ENCODE measurements at places on chromosomes 5 and 9.

DNA sequence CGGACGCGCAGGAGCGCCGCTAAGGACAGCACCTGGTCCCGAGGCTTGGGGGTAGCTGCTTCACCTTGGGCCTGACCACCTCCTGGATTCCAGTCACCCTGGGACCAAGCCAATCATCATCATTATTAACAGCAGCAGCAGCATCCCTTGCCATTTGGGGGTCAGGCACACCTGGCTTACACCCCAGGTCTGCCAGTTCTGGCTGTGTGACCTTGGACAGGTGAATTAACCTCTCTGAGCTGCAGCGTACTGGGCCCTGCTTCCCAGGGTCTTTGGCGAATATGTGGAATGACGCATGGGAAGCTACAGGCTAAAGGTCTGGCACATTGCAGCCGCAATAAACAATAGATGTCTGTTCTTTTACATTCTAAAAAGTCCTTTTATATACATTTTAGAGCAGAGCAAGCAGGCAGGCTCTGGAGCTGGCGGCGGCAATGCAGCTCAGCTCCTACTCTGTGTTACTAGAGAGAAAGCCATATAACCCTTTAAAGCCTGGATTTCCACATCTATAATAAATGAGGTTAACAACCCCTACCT is 97.8 kb upstream of the CPLX2 start:
- no peak for DNase-seq

- DNase-seq: no peak
Measured at GRCh38 chr9:138077898-138078540, 200.4 kb downstream of the CACNA1B start.

DNA sequence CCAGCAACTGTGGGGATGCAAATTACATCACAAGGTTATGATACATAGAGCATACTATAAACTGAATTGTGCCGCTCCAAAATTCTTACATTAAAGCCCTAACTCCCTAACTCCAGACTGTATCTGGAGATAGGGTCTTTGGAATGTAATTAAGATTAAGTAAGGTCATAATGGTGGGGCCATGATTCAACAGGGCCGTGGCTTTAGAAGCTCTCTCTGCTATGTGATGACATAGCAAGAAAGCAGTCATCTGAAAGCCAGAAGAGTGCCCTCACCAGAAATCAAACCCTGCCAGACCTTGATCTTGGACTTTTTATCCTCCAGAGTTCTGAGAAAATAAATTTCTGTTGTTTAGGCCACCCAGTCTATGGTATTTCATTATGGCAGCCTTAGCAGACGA is 123.9 kb downstream of the FBXL17 start:
- no peak for DNase-seq

DNA sequence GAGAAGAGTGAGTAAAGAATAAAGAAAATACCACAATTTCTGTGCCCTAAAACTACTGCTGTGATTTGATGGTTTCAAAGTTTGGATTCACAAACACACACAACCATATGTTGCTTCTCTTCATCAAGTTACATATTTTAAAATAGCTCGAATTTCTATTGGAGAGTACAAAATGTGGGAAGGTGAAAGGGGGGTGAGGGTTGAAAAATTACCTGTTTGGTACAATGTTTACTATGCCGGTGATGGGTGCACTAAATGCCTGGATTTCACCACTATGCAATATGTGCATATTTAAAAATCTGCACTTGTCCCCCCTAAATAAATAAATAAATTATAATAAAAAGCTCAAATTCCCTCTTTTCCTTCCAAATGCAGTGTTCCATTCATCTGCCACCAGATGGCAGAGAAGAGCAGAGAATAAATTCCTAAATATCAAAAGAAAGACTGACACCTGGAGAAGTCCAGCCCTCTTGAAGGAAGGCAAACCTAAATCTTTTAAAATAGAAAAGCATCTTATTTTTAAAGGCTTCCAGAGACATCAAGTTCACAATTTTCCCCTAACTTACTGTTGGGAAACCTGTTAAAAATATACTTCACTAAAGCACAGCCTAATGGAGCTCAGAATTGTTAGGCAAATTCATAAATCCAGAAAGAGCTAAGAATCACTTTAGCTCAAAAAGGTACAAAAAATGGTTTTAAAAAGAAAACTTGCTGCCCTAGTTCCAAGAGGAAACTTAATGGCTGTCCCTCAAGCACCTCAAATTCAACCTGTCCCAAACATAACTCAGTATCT is 24.8 kb upstream of the HNRNPA0 start:
- no peak for DNase-seq
